ENCODE measurements at places on chromosomes 13 and 19.

DNA sequence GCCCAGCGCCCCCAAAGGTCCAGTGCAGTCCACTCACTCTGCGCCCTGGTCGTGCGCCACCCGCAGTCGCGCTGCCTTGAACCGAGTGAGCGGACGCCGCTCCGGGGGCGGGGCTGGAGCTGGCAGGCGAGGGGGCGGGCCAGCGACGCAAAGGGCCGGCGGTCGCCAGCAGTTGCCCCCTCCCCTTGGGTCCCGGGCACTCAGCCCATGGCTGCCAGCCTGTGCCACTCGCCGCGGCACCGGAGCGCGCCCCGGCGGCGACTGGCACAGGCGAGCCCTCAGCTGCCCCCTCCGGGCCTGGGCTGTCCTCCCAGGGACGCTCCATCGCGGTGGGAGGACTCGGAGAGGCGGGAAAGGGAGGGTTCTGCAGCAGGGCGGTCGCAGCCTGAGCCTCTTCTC lies at the start of gene S1PR5:
Gene S1PR5, minus strand, starts transcription at position 87 of the 399 bp plus-strand sequence. CDS start 2,436 bp downstream, outside the sequence.
- peak; percentile 28 for DNase-seq

DNA sequence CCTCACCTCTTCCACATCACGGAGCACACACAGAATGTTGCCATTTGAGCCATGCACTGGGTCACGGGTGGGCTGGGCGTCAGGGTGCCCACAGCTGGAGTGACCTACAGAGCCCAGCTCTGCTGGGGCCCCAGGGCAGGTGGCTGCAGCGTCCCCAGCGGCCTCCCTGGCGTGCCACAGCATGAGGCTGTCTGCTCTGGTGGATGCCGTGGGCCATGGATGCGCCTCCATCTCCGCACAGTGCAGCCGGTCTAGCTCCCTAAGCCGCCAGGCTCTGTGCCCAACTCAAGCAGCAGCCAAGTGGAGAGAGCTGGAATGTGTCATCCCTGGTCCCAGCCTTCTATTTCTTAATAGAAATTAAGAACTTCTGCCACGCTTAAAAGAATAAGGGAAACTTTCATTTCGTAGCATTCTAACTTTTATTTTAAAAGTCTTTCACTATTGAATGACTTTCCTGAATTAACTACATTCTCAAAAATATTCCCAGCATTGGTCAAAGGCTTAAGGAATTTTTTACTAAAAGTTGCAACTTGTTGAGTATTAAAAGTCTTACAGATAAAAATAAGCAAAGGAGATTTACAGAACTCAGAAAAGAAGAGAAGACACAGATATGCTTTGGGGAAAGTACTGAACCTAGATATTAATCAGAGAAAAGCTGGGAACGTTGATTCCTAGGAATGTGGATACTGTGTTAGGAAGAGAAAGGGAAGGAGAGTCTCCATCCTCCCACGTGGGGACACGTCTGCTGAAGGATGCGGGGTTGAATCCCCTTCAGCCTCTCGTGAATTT lies 59.3 kb downstream of the ATP11A start:
- no peak for DNase-seq

DNA sequence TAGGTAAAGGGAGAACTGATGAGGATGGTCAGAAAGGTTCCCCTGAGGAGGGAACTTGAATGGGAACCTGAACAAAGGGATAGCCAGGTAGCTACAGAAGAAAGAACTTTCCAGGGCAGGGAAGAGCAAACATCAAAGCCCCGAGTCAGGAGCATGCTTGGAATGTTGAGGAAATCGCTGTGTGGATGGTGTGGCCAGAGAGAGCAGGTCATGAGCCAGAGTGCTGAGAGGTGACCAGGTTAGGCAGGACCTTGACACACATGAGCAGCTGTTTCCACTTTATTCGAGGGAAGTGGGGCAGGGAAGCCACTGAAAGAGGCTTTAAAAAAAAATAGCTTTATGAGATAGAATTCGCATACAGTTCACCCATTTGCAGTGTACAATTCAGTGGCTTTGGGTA lies 4.4 kb downstream of the RAB8A start:
- no peak for DNase-seq

DNA sequence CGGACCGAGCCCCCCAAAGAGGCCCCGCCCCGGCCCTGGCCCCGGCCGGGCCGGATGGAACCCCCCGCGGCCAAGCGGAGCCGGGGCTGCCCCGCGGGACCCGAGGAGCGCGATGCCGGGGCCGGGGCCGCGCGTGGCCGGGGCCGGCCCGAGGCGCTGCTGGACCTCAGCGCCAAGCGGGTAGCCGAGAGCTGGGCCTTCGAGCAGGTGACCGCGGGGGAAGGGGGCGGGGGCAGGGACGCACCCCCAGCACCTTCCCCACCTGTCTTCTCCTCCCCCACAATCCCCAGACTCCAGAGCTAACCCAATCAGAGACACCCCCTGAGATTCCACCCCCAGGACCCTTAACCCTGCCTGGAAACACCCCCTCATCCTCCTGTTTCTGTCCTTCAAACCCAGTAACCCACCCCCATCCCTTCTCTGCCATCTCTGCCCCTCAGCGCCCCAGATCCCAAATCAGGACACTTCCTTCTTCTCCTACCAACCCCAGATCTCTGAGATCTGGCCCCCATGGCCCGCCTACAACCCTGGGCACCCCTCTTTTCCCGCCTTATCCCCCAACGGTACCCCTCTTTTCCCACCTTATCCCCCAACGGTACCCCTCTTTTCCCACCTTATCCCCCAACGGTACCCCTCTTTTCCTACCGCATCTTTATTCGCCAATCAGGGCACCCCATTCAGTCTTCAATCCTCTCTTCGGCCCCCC lies 505 bp downstream of the ZSWIM4 start:
- DNase-seq: no peak

DNA sequence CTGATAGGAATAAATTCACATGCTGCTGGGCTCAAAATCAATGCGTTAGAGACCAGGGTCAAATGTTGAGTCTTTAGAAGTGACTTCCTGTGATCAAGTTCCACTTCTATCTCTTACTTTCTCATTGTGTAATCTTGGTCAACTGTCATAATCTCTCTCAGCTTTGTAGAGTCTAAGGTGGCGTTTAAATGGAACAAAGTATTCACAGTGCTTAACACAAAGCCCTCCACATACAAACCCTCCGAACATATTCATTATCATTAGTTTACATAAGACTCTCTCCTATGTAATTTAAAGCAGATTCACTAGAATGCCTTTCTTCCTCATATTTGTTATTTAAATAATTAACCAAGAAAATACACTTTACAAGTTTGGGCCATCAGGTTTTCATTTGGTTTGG lies 1044.1 kb downstream of the EFNB2 start:
- no peak for DNase-seq

GRCh38 chr13:25977671-25978070 lies 74.1 kb downstream of the SHISA2 start:
- no peak for DNase-seq

DNA sequence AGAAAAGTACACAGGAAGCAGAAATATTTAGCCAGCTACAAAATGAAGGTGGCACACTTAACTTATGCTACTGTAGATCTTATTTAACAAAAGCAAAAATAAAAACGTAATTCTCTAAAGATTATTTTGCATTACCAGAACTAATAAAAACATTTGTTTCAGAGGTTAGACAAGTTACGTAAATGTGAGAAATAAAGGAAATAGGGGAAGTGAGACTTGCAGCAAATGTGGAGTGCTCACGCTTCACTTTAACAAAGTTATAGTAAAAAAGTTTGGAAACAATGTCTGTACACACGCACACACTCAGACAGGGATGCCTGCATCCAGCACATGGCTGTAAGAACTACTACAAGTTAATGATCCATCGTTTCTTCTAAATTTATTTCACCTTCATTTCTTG lies 83.7 kb downstream of the NALCN start:
- DNase-seq: no peak

DNA sequence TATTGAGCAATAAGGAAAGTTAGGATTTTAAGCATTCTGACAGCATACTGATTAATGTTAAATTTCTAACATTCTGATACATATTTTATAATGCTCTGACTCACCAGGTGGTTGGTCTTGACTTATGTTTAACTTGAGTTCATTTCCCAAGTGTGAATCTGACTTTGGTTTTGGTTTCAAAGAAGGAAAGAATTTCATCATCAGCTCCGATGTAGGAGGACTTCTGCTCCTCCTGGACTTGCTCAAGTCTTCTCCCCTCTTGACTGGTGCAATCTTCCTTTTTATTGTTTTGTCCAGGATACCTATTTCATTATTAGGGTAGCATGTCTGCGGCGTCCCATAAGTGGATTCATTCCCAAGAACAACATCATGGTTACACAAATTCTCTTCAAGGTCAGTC lies 141.3 kb downstream of the RNF17 start:
- DNase-seq: no peak

DNA sequence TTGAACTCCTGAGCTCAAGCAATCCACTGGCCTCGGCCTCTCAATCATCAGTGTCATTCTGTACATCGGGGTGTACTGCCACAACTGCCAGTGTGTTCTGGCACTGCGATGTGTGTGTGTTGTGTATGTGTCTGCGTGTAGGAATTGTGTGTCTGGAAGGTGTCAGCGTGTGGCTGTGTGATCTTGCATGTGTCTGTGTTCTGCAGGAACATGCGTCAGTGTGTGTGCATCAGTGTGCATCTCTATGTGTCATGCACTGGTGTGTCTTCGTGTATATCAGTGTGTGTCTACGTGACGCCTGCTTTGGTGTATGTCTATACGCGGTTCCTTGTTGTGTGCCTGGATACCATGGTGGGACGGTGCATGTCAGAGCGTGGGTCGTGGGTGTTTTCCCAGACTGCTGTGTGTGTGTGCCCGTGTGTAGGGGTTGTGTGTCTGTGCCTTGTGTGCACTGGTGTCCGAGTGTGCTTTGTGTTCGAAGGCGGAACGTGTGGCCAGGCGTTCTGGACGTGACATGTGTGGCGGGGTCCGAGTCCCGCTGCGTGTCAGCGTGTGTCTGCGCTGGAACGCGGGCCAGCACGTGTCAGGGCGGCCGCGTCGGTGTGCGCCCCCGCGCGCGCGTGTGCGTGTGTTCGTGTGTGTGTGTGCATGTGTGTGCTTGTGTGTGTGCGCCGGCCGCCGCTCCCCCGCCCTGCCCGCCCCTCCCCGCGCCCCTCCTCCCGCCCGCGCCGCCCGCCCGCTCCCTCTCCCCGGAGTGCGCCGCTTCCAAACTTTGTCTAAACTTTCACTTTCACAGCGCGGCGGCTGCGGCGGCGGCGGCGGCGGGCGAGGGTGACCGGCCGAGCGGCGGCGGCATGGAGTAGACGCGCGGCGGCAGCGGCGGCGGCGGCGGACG lies at the start of gene NFIX:
Gene NFIX, plus strand, starts transcription at position 775 of the 895 bp plus-strand sequence. CDS start 363 bp downstream, outside the sequence.
- DNase-seq: peak; percentile 73

- no peak for DNase-seq
Measured at GRCh38 chr19:2719920-2720776, 1.0 kb downstream of the DIRAS1 start.

DNA sequence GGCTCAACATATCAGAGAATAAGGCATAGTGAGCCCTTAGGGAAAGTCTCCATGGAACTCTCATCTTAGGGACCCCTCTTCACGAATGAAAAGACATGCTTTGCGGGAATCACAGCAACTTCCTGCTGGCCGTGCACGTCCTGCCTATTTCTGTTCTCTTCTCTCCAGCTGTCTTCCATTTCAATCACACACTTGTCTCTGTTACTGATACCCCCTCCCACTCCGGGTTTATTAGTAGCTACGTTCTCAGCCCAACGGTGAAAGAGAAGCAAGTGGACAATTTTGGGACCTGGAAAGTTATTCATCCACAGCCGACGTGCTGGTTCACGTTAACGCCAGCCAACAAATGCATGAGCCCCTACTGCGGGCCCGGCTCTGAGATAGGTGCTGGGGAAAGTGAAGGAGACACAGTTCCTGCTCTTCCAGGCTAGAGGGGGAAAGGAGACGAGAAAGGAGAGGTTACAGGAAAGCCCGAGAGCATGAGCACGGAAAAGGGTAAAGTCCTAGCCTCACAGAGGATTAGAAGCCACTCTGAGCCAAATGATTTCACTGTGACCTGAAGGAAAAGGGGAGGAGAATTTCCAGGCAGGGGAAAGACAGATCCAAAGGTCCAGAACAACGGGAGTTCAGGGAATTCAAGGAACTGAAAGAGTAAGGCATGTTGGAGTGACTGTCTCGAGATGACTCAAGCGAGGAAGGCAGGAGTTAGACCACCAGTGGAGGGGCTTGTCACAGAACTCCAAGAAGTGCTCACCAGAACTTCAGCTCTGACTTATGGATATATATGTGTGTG lies 81.8 kb upstream of the CLDN10 start:
- no peak for DNase-seq

DNA sequence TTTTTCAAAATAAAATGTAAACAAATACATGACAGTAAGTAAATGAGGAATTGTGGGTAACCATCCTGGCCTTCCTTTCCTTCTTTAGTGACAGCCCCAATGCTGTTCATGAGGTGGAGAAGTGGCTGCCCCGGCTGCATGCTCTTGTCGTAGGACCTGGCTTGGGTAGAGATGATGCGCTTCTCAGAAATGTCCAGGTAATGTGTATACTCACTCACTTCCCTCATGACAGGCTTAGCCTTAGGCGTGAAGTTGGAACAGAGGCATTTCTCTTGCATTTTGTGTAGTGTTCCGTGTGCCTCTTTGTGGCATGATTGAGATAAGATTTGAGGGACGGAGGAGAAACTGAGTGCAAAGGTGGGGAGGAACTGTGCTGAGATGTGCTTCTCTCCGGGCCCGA lies 12.0 kb downstream of the NAXD start:
- DNase-seq: no peak

GRCh38 chr19:10624585-10624984 lies 768 bp upstream of the SLC44A2 start:
- DNase-seq: no peak

DNA sequence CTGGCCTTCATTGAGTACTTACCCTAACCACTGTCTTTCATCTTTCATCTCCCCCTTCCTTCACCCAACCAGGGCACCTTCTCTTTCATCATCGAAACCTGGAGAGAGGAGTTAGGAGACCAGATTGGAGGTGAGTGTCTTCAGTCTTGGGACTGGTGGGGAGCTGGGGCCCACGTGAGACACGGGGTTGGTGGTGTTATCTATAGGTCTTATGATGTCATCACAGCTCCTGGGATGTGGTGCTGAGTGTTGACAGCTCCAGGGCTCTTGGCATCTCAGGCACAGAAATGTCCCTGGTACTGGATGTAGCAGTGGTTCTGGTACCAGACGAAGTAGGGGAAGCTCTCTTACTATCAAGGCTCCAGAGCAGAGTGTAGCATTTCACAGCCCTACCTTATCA lies 1.8 kb downstream of the DLL3 start:
- DNase-seq: no peak

DNA sequence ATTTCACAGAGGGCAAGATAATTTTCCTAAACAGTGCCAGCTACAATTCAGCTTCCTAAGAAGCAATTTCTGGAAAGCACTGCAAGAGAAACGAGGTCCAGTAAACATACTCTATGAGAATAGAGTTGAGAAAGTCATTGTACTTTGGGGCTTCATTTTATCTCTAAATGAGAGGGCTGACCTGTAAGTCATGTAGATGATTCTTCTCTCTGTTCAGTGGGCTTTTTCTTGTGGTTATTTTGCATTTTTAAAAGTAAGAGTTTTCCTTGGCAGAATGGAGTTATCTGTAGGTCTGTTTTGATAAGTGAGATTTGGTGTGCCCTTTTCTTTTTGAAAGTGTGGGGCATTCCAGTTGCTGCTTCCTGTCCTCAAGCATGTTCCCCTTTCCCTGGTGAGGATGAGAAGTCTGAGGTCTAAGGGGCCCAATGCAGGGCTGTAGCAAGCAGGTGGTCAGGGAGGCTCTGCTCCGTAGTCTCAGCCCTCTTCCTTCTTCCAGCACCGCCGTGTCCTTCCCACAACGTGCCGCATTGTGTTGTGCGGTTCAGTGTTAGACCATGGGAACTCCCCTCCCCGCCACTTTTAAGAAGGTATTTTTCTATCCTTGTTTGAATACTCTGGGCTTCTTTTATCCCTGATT lies 86.3 kb downstream of the ARHGEF7 start:
- no peak for DNase-seq

Measured in activated CD8-positive, alpha-beta memory T cell treated with anti-CD3 and anti-CD28 coated beads, Interleukin-2, amount 50 U/mL, for 4 hours (primary cell).